T47D (cell line): ENCODE measurements at places on chromosomes 7 and 10.
A peak's percentile ranks its signal among the peaks of the same experiment; 100 is the strongest.

DNA sequence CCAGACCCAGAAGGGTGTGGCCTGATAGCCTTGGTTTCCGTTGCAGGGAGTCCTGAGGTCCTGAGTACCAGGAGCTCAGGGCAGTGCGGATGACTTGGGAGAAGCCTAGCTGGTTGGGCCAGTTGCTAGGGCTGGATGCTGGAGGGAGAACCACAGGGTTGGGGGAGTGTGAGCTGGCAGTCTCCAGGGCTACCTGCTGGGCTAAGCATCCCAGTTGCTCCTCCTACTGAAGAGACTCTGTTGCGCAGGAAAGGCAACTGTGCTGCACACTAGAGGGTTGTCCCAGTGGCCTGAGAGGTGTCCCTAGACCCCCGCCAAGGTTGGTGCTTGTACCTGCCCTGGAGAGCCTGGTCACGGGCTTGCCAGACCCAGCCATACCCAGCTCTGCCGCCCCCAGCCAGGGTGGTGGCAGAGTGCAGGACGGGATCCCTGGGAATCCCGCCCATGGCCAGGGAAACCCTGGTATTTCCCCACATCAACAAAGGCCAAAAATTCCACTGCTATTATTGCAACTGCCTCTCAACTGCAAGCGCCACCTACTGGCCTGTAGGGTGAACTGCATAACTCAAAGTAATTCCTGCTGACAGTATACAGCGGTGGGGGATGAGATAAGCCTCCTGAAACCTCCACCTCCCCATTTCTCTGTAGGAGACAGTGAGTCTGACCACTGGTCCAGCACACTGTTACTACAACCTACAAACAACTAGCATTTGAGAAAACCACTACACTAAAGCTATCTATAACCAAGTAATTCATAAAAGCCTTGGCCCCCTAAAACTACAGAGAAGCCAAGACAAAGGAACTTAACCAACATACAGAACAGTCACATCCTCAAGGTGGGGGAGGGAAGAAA is 67.6 kb upstream of the DDC start:
- peak; percentile 79 for DNase-seq

DNA sequence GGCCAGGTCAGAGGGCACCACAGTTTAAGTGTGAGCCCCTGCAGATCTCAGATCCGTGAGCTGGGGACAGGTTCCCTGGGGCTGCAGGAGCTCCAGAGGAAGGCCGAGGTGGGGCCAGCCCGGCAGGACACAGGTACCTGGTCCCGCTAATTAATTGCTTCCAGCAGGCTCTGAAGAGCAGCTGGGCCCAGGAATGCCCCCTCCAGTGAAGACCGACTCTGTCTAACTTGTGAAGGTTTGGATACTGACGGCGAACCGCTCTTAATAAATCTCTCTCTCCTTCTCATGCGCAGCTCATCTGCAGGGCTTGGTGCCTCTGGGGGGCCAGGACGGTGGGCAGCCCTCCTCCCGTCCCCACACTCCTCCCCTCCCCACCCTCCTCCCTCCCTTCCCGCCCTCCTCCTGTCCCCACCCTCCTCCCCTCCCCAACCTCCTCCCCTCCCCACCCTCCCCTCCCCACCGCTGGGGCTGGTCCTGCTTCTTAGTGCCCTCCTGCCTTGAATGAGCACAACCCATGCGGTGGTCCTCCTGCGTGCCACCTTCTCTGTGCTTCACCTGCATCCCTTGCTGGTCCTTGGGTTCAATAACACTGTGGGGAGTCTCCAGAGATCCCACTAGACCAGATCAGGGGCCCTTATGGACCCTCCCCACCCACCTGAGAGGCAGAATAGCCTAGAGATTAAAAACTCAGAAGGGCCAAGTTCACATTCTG is 38.3 kb downstream of the PDGFA start:
- DNase-seq = no peak

- DNase-seq = no peak
These were observed 52.1 kb upstream of the JCAD start for GRCh38 chr10:30111340-30112022.

DNA sequence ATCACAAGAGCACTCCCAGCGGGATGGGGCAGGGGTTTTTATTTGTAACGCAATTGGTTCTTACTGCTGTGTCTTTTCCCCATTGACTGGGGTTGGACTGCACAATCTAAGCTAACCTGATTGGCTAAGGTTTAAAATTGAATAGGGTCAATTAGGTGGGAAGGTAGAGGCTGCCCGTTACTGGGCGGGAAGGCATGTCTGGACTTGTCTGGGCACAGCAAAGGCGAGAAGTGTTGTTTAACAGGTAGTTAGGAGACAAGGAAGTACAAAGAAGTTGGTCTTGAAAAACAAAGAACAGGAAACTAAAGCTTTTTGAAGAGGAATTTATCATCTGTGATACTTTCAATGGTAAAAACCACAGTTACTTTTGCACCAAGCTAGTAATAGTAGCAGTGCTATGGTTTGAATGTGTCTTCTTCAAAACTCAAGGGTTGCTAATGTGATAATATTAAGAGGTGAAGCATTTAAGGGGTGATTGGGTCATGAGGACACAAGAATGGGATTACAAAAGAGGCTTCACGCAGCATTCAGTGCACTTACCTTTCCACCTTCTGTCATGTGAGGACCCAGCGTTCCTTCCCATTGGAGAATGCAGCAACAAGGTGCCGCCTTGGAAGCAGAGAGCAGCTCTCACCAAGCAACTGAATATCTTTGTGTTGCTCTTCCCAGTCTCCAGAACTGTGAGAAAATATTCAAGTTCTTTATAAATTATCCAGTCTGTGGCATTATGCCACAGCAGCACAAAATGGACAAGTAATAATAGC is 875.5 kb upstream of the SORCS1 start:
- DNase-seq = peak; percentile 35

- no peak for DNase-seq
These were observed 7.1 kb downstream of the CAMK2B start for GRCh38 chr7:44318332-44318731.

GRCh38 chr7:2853147-2853546 is 9.0 kb upstream of the GNA12 start:
- DNase-seq = no peak

DNA sequence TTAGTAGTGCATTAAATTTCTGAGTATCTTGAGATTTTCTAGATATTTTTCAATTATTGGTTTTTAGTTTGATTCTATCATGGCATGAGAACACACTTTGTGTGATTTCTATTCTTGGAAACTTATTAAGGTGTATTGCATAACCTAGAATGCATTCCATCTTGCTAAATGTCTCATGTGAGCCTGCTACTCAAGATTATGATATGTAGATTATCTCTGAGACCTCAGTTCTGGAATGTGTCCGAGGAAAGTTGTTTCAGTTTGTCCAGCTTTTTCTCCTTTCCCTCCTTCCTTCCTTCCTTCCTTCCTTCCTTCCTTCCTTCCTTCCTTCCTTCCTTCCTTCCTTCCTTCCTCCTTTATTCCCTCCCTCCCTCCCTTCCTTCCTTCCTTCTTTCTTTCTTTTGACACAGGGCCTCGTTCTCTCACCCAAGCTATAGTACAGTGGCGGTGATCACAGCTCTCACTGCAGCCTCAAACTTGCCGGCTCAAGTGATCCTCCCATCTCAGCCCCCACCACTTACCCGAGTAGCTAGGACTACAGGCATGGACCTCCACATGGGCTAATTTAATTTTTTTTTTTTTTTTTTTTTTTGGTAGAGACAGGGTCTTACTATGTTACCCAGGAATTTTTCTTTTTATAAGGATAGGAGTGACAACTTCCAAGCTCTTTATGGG is 7.6 kb downstream of the ITPRID1 start:
- DNase-seq = no peak

GRCh38 chr10:43237631-43238446 is 29.0 kb downstream of the RASGEF1A start:
- DNase-seq = no peak
